ENCODE measurements at places on chromosomes 3 and 15. TPM values are rescaled to one million over a fixed set of nuclear protein-coding genes. Genes with fewer than 3 reads are reported as not detected.

- H3K36me3 ChIP-seq, result no peaks in the 10 kb centered on the region
- H3K27me3 ChIP-seq, result peaks cover 5% of the 10 kb centered on the region
- no peak for DNase-seq
- no peak overlapping the region for H3K27ac ChIP-seq
- H3K4me1 ChIP-seq, result peaks cover 4% of the 10 kb centered on the region
Measured at GRCh38 chr3:102712896-102713295, 278.1 kb downstream of the ZPLD1 start.

- peaks cover 13% of the 10 kb centered on the region for H3K36me3 ChIP-seq
- peak within 1 kb of the TSS; percentile 78 for H3K4me3 ChIP-seq
- H3K27ac ChIP-seq, result peak within 1 kb of the TSS; percentile 90
- DNase-seq, result peak; percentile 94
- peaks cover 35% of the 10 kb centered on the region for H3K4me1 ChIP-seq
Measured at GRCh38 chr3:49719214-49719884, at the start of gene AMIGO3. AMIGO3 (minus strand) TSS chr3:49719684; CDS start chr3:49719465, 219 bp downstream.

- no peak for DNase-seq
- no peak overlapping the region for H3K27ac ChIP-seq
- no peaks in the 10 kb centered on the region for H3K4me1 ChIP-seq
- no peak overlapping the region for H3K4me3 ChIP-seq
- H3K27me3 ChIP-seq, result peaks cover 12% of the 10 kb centered on the region
Measured at GRCh38 chr15:77741106-77741505, 108.4 kb upstream of the LINGO1 start.

GRCh38 chr15:60079210-60079609, 75.1 kb downstream of the FOXB1 start:
- no peaks in the 10 kb centered on the region for H3K36me3 ChIP-seq
- H3K4me3 ChIP-seq, result no peak overlapping the region
- no peak for DNase-seq
- no peak overlapping the region for H3K27ac ChIP-seq

GRCh38 chr15:75229191-75230015, 27.7 kb downstream of the C15orf39 start:
- H3K36me3 ChIP-seq, result no peaks in the 10 kb centered on the region
- DNase-seq, result no peak

DNA sequence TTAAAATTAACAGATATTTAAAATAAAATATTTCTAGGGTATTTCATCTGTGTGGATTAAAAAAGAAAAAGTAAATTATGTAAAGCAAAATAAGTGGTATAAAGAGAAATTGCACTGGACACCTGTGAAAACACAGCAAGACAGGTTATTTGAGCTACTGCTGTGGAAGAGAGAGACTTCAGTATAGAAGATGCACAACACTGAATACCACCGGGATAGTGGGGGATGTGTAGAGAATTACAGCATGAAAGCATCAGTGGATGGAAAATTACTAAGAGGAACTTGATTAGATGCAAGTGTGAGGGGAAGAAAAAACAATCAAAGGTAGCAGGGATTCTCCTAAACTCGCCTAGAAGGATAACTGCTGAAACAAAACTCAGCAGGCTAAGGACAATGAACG, 1242.5 kb upstream of the GBE1 start:
- no peaks in the 10 kb centered on the region for H3K4me1 ChIP-seq
- no peak overlapping the region for H3K27ac ChIP-seq
- DNase-seq, result no peak
- H3K4me3 ChIP-seq, result no peak overlapping the region

DNA sequence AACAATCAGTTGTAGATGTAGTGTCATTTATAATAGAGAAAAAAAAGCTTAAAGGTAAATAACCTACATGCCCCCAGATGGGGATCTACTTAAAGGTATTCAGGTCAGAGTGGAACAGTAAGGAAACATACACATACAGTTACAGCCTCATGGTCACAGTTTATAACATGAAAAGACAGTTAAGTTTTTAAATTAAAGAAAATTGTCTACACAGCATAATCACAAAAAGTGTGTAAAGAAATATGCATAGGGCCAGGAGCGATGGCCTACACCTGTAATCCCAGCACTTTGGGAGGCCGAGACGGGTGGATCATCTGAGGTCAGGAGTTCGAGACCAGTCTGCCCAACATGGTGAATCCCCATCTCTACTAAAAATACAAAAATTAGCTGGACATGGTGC, 6.8 kb downstream of the RHOV start:
- no peak overlapping the region for H3K27ac ChIP-seq
- no peak overlapping the region for H3K4me3 ChIP-seq
- H3K36me3 ChIP-seq, result no peaks in the 10 kb centered on the region
- no peak for DNase-seq
- peaks cover 3% of the 10 kb centered on the region for H3K27me3 ChIP-seq

DNA sequence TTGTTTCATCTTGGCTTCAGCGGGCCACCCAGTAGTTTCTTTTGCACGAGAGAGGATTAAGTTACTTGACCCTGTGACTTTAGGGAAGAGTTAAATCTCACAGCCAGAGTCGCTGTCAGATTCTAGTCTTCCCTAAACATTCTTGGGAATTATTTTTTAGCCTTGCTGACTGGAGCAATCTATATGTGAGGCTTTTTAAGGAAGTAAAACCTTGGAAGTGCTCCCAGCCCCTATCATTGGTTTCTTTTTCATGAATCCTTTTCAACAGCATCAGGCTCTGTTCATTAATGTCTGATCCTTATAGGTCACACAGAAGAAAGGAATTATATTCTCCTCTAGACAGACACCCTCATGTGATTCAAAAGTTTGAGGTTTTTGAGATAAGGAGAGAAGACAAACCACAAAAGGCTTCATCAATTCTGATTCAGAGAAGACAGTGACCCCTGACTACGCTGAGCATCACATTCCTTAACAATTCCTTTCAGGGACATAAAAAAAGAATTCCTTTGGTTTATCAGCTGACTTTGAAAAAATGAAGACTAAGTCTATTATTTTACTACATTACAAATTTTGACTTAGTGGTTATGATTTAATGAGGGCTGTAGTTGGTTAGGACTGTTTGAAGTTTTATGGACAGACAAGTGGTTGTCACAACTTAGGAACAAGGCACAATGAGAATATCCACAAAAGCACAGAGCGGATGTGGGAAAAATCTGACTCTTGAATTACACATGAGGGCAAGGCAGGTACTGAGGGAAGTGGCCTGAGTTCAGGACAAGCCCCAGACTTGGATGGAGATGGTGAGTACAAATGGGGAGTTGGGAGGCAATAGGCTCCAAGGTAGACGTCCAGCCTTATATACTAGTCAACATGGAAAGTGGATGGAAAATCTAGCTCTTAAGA, 171.1 kb upstream of the STT3B start:
- no peak overlapping the region for H3K27ac ChIP-seq
- H3K4me3 ChIP-seq, result no peak overlapping the region
- DNase-seq, result no peak
- H3K4me1 ChIP-seq, result peaks cover 18% of the 10 kb centered on the region

DNA sequence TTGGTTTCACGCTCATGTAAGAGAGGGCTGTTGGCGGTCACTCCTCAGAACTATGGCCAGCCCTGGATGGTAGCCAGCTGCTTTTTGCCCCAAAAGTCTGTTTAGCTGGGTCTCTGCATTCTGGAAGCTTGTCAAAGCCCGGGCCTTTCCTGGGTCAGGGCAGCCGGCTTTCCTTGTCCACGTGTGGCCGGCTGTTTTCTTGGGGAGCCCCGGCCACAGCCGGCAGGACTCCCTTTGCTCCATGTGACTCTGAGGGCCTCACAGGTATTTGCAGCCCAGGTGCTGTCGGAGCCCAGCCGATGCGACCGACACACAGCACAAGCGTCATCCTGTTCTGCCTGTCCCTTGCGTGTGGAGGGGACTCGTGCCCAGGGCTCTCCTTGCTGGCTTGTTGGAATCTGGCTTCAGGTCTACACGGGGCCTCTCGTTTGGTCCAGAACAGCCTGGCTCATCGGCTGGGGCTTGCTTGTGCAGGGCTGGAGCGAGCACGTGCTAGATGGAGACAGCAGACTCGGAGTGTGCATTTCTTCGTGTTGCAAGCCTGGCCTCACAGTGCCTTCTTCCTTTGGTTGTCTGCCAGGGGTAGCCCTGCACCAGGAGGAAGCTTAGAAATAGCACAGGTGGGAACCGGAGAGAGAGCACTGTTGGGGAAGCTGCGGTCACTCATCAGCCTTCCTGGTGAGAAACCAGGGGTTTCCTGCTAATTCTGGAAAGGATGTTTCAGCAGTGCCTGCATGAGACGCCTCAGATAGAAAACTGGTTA, 51.5 kb downstream of the PGPEP1L start:
- H3K4me1 ChIP-seq, result peaks cover 24% of the 10 kb centered on the region
- H3K4me3 ChIP-seq, result no peak overlapping the region
- H3K36me3 ChIP-seq, result peaks cover 15% of the 10 kb centered on the region
- no peaks in the 10 kb centered on the region for H3K27me3 ChIP-seq
- no peak for DNase-seq

GRCh38 chr3:44337248-44337785, 1.2 kb upstream of the TCAIM start:
- peaks cover 5% of the 10 kb centered on the region for H3K36me3 ChIP-seq
- DNase-seq, result no peak
- H3K27ac ChIP-seq, result peak overlapping the region; percentile 100

The C2CD4B gene
- not detected for total RNA-seq

The UBAP1L gene
- 3.8 TPM for total RNA-seq

The ZNF592 gene
- 44.3 TPM for total RNA-seq

The HGD gene
- 0.10 TPM for total RNA-seq

The CDC25A gene
- 23.4 TPM for total RNA-seq

Data from activated CD4-positive, alpha-beta T cell treated with anti-CD3 and anti-CD28 coated beads, Interleukin-2, amount 10 ng/mL, durations not matched to agents 7 days and 5 days (primary cell).